ENCODE measurements at places on chromosomes 11 and 22.

GRCh38 chr11:60973699-60974098 lies 2.2 kb downstream of the CD6 start:
- DNase-seq = peak; percentile 44

DNA sequence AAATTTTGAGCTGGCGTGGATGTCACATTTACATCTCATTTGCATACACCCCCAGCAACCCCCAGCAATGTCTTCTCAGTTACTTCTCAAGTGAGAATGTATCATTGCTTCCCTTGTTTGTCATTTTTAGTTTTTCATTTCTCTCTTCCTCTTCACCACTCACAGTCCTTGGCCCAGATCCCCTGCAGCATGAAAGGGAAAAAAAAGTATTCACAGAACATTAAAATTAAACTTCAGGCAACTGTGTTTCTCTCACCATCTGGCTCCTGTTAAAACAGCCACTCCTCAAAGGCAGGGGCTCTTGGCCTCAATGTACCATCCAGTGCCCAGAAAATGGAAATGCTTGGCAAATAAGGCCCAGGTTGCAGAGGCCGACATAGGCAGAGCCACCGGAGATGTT lies 126.8 kb downstream of the CTNND1 start:
- no peak for DNase-seq

DNA sequence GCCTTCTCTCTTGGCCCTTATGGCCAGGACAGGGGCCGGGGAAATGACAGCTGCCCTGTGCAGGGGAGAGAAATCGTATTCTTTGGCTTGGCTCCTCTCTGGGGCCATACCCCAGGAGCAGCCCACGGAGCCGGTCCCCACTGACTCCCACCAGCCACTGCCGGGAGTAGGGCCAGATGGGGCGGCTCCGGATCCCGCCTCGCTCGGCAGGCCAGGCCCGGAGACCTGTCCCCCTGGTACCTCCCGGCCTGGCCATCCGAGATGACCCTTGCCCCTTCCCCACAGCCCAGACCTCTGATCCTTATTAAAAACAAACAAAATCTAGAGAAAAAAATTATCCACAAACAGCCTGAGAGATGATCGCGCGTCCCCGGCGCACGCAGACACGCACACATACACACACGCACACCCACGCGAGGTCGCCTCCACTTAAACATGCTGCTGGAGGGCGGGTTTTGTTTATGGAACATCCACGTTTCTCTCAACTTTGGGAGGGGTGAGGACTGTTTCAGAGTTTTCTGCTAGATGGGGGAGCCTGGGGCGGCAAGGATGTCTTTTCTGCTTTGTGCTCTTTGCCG lies 59.1 kb downstream of the IGLL1 start:
- no peak for DNase-seq

DNA sequence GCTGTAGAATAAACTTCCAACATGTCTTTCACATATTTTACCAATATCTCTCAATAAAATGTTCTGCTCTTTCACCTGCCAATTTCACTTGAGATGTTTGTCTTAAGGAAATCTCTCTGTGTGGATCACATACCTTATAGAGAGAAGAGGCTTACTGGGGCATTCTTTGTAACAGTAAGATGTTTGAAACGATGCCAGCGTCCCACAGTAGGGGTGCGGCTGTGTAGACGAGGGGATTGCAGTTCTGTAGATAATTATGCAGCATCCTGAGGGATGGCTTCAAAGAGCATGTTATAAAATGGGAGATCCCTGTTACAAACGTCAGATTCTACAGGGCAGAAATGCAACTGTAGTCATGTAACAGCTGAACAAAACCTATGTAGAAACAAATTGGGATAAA lies 200.0 kb downstream of the TBC1D22A start:
- no peak for DNase-seq
